ENCODE measurements at places on chromosomes 16 and 17. TPM values are rescaled to one million over a fixed set of nuclear protein-coding genes. Genes with fewer than 3 reads are reported as not detected.

MYH13 gene
- not detected for total RNA-seq

PIPOX gene
- 3.6 TPM for total RNA-seq

SEZ6 gene
- not detected for total RNA-seq

C1QTNF1 gene
- total RNA-seq = not detected

MGRN1 gene
- 23.0 TPM for total RNA-seq

XAF1 gene
- total RNA-seq = 4.7 TPM
